ENCODE measurements at places on chromosomes 6 and 20.

DNA sequence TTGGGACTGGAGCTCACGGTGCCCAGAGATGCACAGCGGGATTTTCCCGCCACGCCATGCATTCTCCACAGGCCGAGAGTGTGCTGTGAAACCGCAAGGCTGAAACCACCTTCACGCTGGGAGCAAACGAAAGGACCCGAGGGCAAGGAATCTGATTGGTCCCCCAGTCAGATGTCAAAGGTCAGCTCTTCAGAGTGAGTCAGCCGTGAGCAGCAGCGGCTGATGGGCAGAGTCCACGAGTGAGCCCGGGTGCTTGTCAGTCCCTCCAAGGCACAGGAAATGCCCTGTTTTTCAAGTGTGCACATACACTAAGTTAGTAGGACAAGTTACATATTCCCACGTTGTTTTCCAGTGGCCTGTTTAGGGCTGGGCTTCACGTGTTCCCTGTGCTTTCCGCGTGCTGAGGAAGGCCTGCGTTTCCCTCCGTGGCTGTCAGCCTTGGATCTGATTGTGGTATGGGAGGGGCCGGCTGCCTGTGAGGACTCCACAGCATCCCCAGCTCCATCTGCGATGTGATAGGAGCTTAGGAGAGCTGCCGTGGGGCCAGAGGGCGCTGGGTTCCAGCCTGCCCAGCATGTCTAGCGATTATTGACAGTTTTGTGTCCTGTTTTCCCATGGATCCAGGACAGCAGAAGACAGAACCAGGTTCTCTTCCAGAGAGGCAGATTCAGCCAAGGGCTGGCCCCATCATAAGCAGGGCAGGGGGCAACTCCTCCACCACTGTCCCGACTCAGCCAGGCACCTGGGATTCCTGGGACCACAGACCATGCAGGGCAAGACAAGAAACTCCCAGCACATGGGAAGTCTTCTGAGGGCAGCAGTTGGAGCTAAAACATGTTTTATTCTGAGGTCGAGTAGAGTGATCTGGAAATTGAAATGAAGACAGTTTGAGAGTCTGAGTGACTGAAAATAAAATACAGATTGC is 38.2 kb upstream of the FRMD1 start:
- DNase-seq: peak; percentile 54

GRCh38 chr6:53584726-53585125 is 39.8 kb upstream of the GCLC start:
- no peak for DNase-seq

DNA sequence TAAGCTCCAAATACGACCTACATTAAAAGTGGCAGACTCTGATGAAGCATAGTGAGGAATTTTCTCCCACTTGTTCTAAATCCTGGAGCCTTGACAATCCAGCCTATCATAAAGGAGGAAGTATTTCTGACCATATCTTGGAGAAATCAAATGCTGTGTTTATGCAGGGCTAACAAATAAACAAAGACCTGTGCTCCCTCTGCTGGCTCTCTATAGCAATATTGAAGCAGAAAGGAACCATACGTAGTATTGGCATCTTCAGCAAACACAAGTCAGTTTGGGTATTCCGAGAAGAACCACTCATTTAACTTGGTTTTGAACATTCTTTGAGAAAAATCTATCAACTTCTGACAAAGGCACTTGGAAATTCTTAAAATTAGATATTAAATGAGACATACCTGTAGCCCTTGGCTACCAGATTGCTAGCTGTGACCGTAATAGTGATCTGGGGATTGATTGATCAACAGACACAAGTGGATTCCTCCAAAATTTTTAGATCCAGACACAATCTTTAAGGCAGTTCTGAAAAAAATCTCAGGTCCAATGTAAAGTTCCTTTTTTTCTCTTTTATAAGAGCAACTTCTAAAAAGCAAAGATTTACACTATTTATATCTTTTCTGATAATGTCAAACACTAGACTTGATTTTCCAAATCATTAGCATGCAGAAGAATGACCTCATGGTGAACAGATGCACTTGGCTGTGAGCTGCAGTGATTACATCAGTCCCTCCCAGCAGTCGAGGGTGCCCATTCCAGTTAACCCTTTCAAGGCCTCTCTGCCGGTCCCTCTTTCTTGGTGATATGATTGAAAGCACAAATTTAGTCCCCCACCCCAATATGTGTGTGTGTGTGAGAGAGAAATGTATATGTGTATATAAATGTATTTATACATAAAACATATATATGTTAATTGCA is 40.2 kb downstream of the INSM1 start:
- no peak for DNase-seq

GRCh38 chr6:125009578-125009977 is 47.3 kb downstream of the RNF217 start:
- no peak for DNase-seq

GRCh38 chr6:18021166-18021850 is 33.9 kb upstream of the KIF13A start:
- DNase-seq: no peak

DNA sequence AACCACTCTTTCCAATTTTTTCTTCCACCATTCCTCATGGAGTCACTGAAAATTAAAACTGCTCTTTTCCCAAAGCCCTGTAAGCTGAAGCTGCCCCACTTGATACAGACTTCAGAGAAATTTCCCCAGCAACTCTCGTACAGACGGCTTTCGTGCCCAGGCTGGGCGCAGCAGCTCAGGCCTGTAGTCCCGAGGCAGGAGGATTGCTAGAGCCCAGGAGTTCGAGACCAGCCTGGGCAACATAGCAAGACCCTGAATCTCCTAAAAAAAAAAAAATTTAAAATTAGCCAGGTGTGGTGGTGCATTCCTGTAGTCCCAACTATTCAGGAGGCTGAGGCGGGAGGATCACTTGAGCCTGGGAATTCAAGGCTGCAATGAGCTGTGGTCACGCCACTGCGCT is 6.6 kb downstream of the PPDPF start:
- no peak for DNase-seq

- no peak for DNase-seq
Measured at GRCh38 chr6:97557355-97557754, 274.3 kb upstream of the MMS22L start.

GRCh38 chr6:36934901-36935300 is 19.6 kb upstream of the PI16 start:
- DNase-seq: no peak
